ENCODE measurements at places on chromosomes 11 and 22.

- DNase-seq = no peak
Measured at GRCh38 chr11:20259506-20259905, 99.2 kb upstream of the DBX1 start.

GRCh38 chr11:23112390-23112789 is 252.1 kb upstream of the CCDC179 start:
- DNase-seq = no peak

DNA sequence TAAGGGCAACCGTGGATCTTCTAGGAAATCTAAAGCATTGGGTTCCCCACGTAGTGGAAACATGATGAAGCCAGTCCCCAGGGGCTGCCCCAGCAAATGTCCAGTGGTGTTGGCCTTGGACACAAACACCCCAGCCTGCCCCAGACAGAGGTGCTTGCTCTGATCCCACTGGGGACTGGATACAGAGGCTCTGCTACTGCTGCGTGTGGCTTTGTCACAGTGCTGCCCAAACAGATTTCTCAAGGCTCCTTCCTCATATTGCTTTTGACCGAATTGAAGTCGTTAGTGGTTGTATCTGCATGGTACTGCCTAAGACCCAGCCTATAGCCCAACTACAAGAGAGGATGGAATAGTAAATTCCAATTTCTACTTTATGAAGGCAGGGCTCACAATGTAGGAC is 40.1 kb upstream of the CD44 start:
- DNase-seq = no peak

DNA sequence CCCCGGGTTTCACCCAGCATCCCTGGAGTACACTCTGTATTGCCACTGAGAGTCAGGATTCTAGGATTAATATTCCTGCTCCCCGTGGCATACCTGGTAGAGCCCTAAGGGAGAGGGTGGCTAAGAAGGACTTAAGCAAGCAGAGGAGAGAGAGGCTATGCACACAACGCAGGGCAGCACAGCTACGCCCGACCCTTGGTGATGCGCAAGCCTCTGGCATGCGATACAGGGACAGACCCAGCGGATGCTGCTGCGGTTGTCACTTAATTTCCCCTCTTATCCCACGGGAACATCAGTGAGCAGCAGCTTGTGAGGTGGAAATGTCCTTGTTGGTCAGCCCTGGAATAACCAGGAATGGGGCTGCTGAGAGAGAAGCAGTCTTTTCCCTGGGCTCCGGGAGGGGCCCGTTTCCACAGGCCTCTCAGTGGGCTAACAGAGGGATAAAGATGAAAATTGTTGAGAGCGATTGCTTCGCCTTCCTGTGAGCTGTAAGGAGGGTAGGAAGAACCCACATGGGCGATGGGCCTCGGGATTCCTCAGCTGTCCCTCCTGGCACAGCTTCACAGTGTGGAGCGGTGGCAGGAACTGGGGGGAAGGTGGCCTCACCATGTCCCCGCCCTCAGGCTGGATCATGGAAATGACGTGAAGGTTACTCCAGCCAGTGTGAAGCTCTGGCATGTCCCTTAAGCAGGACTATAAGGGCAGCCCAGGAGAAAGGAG is 48.4 kb upstream of the RAB1B start:
- no peak for DNase-seq

GRCh38 chr11:46447544-46447943 is 56.0 kb upstream of the CHRM4 start:
- DNase-seq = no peak

DNA sequence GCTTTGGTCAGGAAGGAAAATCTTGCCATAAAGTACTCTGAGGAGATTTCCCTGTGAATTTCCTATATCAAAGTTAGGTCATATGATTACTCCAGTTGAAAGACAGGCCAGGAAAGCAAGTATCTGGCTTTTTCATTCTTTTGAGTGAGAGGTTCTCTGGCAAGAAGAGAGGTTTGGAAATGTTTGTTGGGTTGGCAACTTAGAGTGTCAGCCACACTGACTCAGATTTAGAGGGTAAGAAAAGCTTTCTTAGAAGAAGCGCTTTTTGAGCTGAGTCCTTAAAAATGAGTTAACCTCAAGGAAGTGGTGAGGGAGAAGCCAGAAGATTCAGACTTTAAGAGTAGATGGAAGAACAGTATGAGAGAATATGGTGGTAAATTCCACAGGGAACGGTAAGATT is 86.1 kb upstream of the BDNF start:
- DNase-seq = no peak

DNA sequence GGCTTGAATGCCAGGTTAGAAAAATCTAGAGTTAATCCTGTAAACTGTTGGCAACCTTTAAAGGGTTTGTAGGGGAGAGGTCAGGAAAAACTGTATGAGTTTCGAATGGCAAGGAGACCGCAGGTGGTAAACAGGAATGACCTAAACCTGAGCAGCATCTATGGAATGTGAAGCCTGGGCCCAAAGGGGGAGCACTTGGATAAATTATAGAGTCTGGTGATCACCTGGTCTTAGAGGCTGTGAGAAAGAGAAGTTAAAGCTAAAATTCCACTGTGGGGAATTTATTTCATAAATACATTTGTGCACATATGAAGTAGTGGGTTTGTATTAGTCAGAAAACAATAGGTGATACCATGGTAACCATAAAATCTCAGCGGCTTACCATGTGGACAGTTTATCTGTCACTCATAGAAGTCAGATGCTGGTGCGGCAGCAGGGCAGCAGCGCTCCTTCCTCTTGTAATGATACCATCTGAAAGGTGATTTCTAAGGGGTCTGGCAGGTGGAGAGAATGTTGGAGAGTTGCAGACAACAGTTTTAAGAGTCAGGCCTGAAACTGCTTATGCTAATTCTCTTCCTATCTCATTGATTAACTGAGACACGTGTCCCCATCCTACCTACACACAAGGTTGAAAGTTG is 1104.4 kb upstream of the CCDC90B start:
- no peak for DNase-seq

DNA sequence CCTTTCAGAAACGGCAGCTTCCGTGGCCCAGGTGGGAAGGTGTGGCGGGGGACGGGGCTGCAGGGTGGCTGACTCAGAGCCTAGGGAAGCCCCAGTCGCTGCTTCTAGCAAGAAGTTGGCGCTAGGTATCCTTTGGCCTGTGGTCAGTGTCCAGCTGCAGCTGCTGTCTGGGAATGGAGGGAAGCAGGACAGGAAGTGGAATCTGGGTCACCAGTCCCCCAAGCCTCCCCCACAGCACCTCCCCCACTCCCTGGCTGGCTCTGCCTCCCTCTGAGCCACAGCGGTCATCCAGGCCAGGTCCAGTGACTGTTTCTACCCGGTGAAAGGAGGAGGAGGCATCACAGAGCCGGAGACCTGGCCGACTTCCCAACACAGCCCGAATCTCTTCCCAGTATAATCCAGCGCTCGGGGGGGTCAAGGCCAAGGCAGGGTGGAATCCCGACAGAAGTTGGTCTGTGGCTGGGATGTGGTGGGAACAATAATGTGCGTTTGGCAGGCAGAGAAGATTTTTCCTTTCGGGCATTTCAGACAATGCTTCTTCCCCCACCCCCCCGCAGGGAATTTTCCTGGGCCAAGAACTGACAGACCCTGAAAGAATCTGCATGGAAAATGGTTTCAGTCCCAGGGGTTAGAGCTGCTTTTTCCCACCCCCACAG is 45.1 kb downstream of the C11orf96 start:
- DNase-seq = no peak

GRCh38 chr11:8699903-8700302 is 17.3 kb downstream of the RPL27A start:
- DNase-seq = no peak

- DNase-seq = no peak
Measured at GRCh38 chr11:78870655-78871054, 296.0 kb upstream of the NARS2 start.

- DNase-seq = no peak
Measured at GRCh38 chr11:133742353-133742752, 103.0 kb downstream of the SPATA19 start.

GRCh38 chr11:2771758-2772466 is 72.1 kb upstream of the KCNQ1OT1 start:
- no peak for DNase-seq

- no peak for DNase-seq
Measured at GRCh38 chr11:17695454-17696441, 23.6 kb upstream of the MYOD1 start.

DNA sequence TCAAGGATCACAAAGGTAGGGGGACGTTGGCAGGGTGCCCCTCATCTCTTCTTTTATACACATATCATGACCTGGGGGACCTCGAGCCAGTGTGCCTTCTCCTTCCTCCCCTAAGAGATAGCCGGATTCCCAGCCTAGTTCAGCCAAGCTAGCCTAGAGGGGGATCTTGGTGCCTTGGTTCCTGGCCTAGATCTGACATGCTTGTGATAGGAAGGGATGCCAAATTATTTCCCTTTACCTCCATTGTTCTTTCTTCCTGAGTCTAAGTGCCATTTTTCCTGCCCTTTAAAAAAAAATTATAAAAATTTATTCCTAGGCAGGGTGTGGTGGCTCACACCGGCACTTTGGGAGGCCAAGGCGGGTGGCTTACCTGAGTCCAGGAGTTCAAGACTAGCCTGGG is 7.0 kb upstream of the HINFP start:
- no peak for DNase-seq

DNA sequence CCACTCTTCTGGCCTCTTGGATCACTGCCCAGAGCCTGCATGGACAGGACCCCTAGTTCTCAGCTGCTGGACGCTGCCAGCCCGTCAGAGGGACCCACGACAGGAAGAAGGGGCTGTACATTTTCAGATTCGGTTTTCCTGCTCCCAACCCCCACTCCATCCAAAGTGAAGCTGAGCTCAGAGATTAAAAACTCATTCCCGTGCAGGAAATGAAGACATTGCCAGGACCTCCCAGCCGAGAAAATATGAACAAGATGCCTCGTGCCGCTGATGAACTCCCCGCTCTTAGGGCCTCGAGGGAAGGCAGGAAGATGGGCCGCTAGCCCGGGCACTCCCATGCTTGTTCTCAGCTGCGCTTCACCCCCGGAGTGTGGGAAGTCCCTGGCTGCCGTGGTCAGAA is 36.1 kb downstream of the RPUSD4 start:
- no peak for DNase-seq

GRCh38 chr11:47616726-47617416 is 22.7 kb upstream of the C1QTNF4 start:
- DNase-seq = peak; percentile 25

GRCh38 chr11:71431271-71431670 is 16.9 kb downstream of the DHCR7 start:
- DNase-seq = no peak

- DNase-seq = no peak
Measured at GRCh38 chr22:43005106-43005505, 9.8 kb downstream of the PACSIN2 start.

GRCh38 chr22:20465759-20466077 is 28.1 kb upstream of the SCARF2 start:
- no peak for DNase-seq

GRCh38 chr11:65002706-65003105 is 5.9 kb upstream of the BATF2 start:
- no peak for DNase-seq

GRCh38 chr22:29300467-29300806 is 6.0 kb upstream of the GAS2L1 start:
- no peak for DNase-seq

- DNase-seq = no peak
Measured at GRCh38 chr11:76337469-76337868, 43.5 kb downstream of the THAP12 start.

DNA sequence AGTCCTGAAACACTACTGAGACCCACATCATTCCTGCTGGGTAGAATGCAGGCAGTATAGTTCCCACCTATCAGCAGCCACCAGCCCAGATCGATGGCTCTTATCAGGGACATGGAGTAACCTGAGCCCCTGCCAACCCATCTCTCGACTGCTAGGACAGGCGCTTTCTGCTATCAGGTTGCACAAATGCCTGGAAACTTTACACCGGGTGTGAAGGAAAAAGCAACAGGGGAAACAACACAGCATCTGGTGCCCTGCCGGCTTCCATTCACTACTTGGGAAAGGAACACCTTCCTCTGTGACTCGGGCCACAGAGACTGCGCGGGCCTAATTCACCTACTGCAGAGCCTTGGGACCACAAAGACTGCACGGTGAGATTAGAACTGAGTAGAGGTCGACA is 18.5 kb downstream of the RBFOX2 start:
- DNase-seq = no peak

DNA sequence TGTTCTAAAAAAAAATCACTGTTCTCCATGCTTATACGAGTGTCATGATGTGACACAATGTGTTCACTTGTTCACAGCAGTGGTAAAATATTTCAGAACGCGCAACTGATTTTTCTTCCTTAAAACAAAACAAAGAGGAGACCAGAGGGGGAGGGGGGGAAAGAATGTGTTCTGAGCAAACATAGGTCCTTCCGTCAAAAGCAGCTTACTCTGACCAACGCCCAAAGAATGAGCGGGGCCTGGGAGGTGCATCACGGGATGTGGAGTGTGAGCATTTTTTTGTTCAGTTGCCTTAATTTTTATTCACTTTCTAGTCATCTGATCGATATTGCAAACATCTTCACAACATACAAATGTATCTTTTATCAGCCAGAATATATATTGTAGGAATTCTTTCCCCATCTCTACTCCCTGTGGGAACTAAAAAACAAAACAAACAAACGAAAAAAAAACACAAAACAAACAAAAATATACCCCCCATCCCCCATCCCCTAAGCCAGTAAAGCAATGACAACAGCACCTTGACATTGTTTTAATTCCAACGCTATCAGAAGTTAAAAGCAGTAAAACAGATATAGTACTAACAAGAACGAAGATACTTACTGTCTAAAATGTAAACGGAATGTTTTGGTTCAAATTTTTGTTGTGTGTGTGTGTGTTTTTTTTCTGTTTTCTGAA is 43.3 kb downstream of the BDNF start:
- no peak for DNase-seq

DNA sequence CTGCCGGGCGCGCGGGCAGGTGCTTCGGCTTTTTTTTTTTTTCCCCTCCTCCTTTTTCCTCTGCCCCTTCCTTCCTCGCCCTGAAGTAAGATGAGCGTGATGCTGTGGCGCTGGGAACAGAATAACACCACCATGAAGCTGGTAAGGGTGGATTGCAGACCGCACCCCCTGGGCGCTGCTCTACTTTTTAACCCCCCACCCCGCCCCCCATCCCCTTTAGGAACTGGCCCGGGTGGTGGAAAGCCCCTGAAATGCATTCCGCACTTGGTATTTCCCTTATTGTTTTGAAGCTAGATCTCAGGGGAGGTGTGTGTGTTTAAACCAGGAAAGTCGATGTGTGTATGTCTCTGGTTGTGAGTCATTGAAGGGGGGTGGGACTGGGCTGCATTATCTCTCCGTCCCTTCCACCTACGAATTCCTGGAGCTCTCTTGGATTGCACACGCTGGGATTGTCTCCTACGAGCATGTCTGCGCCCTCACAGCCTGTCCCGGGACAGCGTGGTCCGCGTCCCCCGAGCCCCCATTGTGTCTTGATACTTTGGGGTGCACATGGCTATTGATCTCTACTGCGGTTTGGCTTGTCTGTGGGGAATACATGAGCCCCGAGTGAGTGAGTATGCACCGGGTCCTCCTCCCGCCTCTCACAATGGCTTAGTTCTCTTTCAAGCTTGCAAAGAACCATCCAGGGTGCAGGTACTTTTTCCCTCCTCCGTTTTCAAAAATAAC is 64.9 kb downstream of the NAV2 start:
- peak; percentile 35 for DNase-seq

GRCh38 chr11:81920205-81920604 is 813.5 kb downstream of the FAM181B start:
- no peak for DNase-seq

Data from NCI-H748 treated with DMSO at 0.1 percent for 48 hours (cell line).